IMR-90 (cell line): ENCODE measurements at places on chromosomes 11 and 22. TPM values are rescaled to one million over a fixed set of nuclear protein-coding genes. Genes with fewer than 3 reads are reported as not detected.
A peak's percentile ranks its signal among the peaks of the same experiment; 100 is the strongest.

GRCh38 chr22:27063406-27063805 lies 406.0 kb downstream of the MIAT start:
- peaks cover 43% of the 10 kb centered on the region for H3K27me3 ChIP-seq
- DNase-seq = no peak
- no peaks in the 10 kb centered on the region for H3K4me1 ChIP-seq
- H3K27ac ChIP-seq = no peak overlapping the region
- H3K4me3 ChIP-seq = no peak overlapping the region
- H3K36me3 ChIP-seq = no peaks in the 10 kb centered on the region

Gene CFAP68
- total RNA-seq = 8.9 and 10.2 TPM in 2 replicates

GRCh38 chr11:77361184-77361583 lies 59.7 kb upstream of the GDPD4 start:
- no peaks in the 10 kb centered on the region for H3K36me3 ChIP-seq
- peak; percentile 63 for DNase-seq
- no peak overlapping the region for H3K27ac ChIP-seq
- no peaks in the 10 kb centered on the region for H3K27me3 ChIP-seq
- no peaks in the 10 kb centered on the region for H3K4me1 ChIP-seq

Gene ANGPTL5
- total RNA-seq = not detected in 2 replicates

DNA sequence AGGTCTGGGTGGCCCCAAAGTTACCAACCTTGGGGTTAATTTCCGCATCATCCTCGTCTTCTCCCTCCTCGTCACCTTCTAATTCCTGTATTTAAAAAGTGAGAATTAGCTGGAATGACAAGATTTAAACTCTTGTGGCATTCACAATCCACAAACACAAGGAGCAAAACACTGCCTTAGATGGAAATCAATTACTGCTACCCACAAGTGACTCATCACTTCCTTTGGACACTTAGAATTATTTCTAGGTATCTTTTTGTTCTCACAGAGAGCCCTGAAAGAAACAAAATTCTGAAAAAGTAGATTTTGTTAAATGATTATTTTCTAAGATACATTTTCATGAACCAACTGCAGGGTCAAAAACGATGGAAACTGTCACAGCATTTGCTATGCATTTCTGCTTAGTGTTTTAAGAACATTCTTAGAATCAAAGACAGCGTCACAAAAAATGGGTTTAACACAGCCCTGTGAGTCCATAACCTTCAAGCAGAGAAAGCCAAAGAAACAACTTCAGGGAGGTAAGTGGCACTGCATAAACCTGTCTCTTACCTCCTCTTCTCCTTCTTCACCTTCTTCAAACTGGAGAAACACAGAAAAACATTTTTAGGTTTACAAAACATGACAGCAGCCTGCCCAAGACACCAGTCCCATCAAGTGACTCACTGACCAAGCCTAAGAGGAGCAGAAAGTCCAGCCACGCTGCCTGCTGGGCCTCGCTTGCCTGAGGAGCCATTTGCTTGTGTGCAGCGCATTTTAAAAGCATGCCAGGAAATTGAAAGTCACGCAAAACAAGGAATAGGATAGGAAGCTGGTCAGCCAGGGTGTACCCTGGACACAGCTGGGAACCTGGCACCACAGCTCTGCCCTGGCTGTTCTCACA lies 22.3 kb upstream of the PHLDA2 start:
- H3K4me1 ChIP-seq = peaks cover 23% of the 10 kb centered on the region
- no peak overlapping the region for H3K4me3 ChIP-seq
- no peaks in the 10 kb centered on the region for H3K27me3 ChIP-seq
- peak overlapping the region; percentile 81 for H3K27ac ChIP-seq
